ENCODE measurements at places on chromosomes 12 and 14.

DNA sequence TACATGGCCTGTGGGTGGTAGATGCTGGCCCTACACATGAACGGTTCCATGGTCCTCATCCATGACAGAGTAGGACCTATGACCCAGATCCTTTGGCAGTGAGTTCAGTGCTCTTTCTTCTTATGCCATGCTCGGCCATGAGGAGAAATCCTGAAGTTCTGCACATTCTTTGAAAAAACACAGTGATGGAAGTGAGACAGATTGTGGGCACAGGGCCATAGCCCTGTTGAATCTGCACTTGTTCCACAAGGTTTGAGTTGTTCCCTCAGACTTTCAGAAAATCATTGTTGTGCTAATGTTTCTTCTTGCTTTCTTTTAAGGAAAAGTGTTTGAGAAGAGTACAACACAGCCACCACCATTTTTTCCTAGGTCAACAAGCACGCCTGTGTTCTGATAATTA is 180.0 kb downstream of the C12orf75 start:
- H3K36me3 ChIP-seq, result no peaks in the 10 kb centered on the region
- no peaks in the 10 kb centered on the region for H3K4me1 ChIP-seq
- no peaks in the 10 kb centered on the region for H3K27me3 ChIP-seq
- H3K4me3 ChIP-seq, result no peak overlapping the region

DNA sequence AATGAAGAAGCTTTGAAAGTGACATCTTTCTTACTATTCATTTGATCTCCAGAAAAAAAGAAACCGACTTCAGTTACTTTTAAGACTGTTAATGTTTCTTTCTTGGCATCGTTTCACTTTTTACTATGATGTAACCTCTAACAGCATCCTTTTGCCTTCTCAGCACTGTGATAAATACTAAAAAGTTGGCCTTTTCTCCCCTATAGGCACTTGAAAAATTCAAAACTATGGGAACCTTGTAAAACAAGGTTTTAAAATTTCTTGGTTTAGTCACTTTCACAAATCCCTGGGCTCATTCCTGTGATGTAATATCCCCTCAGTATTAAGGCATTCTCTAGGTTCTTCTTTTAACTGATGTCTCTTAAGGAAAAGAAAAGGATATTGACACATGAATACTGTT is 281.8 kb downstream of the EGLN3 start:
- no peak for DNase-seq
- no peaks in the 10 kb centered on the region for H3K36me3 ChIP-seq
- H3K4me1 ChIP-seq, result no peaks in the 10 kb centered on the region
- no peak overlapping the region for H3K4me3 ChIP-seq

- no peak overlapping the region for H3K27ac ChIP-seq
- no peaks in the 10 kb centered on the region for H3K36me3 ChIP-seq
- no peaks in the 10 kb centered on the region for H3K4me1 ChIP-seq
- DNase-seq, result no peak
Measured at GRCh38 chr12:19584732-19585131, 145.4 kb downstream of the AEBP2 start.

- no peaks in the 10 kb centered on the region for H3K27me3 ChIP-seq
- H3K27ac ChIP-seq, result no peak overlapping the region
- H3K4me3 ChIP-seq, result no peak overlapping the region
Measured at GRCh38 chr14:79363291-79363690, 848.0 kb downstream of the DIO2 start.

- H3K27me3 ChIP-seq, result no peaks in the 10 kb centered on the region
- no peak overlapping the region for H3K27ac ChIP-seq
- no peak for DNase-seq
- H3K36me3 ChIP-seq, result no peaks in the 10 kb centered on the region
- H3K4me3 ChIP-seq, result no peak overlapping the region
- H3K4me1 ChIP-seq, result 0 out of 2 replicates have a peak, but pooled peaks cover 9% of the 10 kb centered on the region
Measured at GRCh38 chr12:64332296-64332695, 58.3 kb downstream of the C12orf56 start.

DNA sequence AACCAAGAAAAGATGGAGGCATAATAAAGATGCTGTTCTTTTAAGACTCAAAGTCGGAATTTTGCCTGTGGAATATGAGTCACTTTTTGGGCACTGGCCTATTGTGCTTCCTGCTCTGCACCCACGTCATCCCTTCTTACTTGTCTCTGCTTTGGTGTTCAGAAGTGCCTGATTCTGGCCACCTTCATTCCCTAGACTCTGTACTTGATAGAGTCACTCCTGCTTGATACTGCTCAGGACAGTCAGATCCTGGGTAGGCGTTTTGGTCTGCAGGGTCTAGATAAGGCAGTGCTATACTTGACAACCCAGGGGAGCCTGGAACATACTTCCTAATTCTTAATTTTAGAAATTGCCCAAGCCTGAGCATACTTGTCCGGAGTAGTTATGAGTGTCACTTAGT is 1.9 kb downstream of the LRRK2 start:
- no peak overlapping the region for H3K4me3 ChIP-seq
- no peak for DNase-seq
- H3K4me1 ChIP-seq, result no peaks in the 10 kb centered on the region
- no peak overlapping the region for H3K27ac ChIP-seq
- no peaks in the 10 kb centered on the region for H3K36me3 ChIP-seq

- no peaks in the 10 kb centered on the region for H3K36me3 ChIP-seq
- no peak overlapping the region for H3K27ac ChIP-seq
- no peaks in the 10 kb centered on the region for H3K27me3 ChIP-seq
Measured at GRCh38 chr12:45431126-45431525, 215.2 kb downstream of the ANO6 start.

DNA sequence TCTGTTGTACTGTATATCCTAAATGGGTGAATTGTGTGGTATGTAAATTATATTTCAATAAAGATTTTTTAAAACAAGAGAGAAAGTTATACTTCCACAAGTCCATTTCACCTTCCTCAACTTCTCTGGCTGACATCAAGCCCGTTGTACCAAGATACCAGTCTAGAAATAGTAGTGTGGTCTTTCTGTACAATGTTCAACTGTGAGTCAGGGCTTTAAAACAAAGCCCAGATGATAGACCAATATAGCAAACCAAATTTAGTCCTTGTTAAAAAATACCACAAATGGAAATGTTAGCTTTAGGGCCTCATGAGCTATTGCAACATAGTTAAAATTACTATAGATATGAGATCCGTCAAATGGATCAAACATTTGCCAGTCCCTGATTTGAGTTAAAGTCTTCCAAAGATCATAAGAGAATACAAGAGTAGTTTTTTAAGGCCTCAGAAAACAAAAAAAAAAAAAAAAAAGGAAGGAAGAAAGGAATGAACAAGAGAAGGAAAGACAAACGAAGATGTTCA is 49.0 kb upstream of the EGLN3 start:
- no peak overlapping the region for H3K27ac ChIP-seq
- no peaks in the 10 kb centered on the region for H3K4me1 ChIP-seq
- no peak for DNase-seq
- no peak overlapping the region for H3K4me3 ChIP-seq
- H3K27me3 ChIP-seq, result no peaks in the 10 kb centered on the region

- no peak overlapping the region for H3K4me3 ChIP-seq
- DNase-seq, result no peak
- H3K36me3 ChIP-seq, result no peaks in the 10 kb centered on the region
- H3K27ac ChIP-seq, result no peak overlapping the region
Measured at GRCh38 chr12:45076417-45077026, 25.6 kb upstream of the DBX2 start.

DNA sequence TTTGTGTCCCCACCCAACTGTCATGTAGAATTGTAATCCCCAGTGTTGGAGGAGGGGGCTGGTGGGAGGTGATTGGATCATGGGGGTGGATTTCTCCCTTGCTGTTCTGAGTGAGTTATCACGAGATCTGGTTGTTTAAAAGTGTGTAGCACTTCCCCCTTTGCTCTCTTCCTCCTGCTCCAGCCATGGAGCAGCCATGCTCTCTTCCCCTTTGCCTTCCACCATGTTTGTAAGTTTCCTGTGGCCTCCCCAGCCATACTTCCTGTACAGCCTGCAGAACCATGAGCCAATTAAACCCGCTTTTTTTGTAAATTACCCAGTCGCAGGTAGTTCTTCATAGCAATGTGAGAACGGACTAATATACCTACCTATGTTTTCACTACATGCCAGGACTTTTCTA is 2.6 kb upstream of the POC1B start:
- peaks cover 17% of the 10 kb centered on the region for H3K4me1 ChIP-seq
- no peaks in the 10 kb centered on the region for H3K27me3 ChIP-seq
- DNase-seq, result no peak
- H3K27ac ChIP-seq, result no peak overlapping the region
- no peak overlapping the region for H3K4me3 ChIP-seq

DNA sequence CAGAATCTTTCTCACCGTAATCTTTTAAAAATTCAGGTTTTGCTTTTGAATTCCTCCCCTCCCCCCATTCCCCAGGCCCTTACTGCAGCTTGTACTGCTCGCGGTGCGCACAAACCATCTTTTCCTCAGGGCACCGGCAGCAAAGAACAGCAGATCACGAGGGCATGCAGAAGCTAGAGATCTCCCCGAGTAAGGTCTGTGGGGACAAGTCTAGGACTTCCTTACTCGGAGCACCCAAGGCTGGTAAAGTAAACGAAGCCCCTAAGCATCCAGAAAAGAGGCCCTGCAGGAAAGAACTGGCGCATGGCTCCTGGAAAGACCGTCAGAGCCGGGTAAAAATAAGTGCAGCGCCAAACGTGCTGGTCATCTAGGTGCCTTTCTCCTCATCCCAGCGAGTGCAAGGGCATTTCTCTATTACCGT is 727 bp downstream of the LDHB start:
- peak overlapping the region; percentile 95 for H3K4me3 ChIP-seq
- H3K27ac ChIP-seq, result peak overlapping the region; percentile 83
- H3K36me3 ChIP-seq, result peaks cover 8% of the 10 kb centered on the region
- DNase-seq, result peak; percentile 53
- H3K4me1 ChIP-seq, result peaks cover 13% of the 10 kb centered on the region

DNA sequence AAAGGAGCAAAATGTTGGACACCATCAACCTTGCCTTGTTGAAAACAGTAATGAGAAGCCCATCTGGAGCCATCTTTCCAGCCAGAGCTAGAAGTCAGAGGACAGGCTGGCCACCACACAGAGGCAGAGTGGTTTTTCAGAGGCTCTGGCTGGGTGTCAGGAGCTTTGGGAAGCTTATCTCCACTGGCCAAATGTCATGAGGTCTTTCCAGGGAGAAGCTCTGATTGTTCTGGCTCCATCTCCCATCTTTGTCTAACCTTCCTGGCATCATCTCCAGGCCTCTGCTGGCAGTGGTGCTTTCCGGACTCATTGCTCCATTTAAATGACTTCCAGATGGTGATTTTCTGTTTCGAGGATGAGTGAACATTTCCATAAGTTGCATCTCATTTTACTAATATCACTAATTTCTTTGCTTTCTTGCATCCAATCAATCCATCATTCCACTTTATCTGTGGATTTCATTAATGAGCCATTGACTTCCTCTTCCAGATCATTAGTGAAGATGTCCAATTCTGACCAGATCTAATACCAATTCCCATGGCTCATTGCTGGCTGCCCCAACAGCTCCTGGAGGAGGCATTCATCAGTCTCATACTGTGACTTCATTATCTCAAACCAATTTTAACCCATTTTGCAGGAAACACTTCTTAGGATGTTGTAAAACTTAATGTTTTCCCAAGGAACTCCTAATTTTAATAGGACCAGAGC is 35.3 kb upstream of the TMTC1 start:
- H3K4me3 ChIP-seq, result no peak overlapping the region
- H3K4me1 ChIP-seq, result no peaks in the 10 kb centered on the region
- no peak for DNase-seq
- H3K27ac ChIP-seq, result no peak overlapping the region
- H3K36me3 ChIP-seq, result no peaks in the 10 kb centered on the region

GRCh38 chr12:73531752-73532151 is 1005.9 kb upstream of the ATXN7L3B start:
- H3K27me3 ChIP-seq, result no peaks in the 10 kb centered on the region
- no peak overlapping the region for H3K4me3 ChIP-seq
- no peak overlapping the region for H3K27ac ChIP-seq
- H3K36me3 ChIP-seq, result no peaks in the 10 kb centered on the region

DNA sequence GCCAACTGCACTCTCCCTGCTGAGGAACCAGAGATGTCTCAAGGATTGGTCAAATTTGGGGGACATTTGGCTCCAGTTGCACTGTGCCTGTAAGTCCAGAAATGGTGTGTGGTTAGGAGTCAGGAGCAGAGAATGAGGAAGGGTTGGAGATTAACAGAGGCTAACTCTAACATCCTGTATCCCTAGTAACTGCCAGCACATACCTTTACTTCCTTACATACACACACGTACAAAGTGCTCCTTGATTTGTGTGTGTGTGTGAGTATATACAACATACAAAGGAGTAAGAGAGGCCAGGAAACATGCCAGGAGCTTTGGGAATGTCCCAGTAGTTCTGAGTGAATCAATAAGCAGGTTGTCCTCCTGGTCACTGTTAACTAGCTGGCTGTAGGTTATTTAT is 39.8 kb upstream of the NRXN3 start:
- H3K4me1 ChIP-seq, result no peaks in the 10 kb centered on the region
- no peak for DNase-seq
- no peaks in the 10 kb centered on the region for H3K36me3 ChIP-seq
- no peak overlapping the region for H3K4me3 ChIP-seq
- no peaks in the 10 kb centered on the region for H3K27me3 ChIP-seq

DNA sequence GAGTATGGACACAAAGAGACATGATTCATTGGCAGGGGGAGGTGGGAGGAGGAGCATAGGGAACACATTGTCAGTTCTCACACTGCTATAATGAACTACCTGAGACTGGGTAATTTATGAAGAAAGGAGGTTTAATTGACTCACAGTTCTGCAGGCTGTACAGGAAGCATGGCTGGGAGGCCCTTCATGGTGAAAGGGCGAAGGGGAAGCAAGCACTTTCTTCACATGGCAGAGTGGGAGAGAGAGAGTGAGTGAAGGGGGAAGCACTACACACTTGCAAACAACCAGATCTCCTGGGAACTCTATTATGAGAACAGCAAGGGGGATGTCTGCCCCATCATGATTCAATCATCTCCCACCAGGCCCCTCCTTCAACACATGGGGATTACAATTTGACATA is 391.8 kb downstream of the BMP4 start:
- H3K27me3 ChIP-seq, result no peaks in the 10 kb centered on the region
- DNase-seq, result no peak
- no peaks in the 10 kb centered on the region for H3K4me1 ChIP-seq
- H3K4me3 ChIP-seq, result no peak overlapping the region
- no peak overlapping the region for H3K27ac ChIP-seq

DNA sequence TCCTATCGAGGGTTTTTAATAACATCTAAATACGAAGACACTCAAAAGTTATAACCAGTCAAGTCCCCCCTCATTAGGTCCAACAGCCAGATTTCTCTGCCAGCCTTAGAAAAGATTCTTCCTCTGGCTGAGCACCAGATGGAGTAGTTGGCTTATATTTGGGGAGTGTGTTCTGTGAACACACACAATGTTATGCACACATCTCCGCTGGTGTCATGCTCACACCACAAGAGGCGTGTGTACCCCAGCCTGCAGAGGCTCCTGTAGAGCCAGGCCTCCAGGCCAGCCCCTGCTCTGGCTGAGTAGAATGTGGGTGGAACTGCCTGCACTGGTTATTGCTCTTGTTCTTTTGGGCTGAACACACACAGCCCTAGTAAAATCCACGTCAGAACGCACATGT is 64.0 kb downstream of the PIWIL1 start:
- no peaks in the 10 kb centered on the region for H3K27me3 ChIP-seq
- DNase-seq, result no peak
- H3K27ac ChIP-seq, result no peak overlapping the region
- H3K36me3 ChIP-seq, result no peaks in the 10 kb centered on the region
- no peak overlapping the region for H3K4me3 ChIP-seq

GRCh38 chr14:81826081-81826480 is 292.4 kb upstream of the SEL1L start:
- no peaks in the 10 kb centered on the region for H3K4me1 ChIP-seq
- H3K4me3 ChIP-seq, result no peak overlapping the region
- DNase-seq, result no peak
- H3K27ac ChIP-seq, result no peak overlapping the region

- peak overlapping the region; percentile 25 for H3K27ac ChIP-seq
- peak; percentile 50 for DNase-seq
- H3K4me3 ChIP-seq, result no peak overlapping the region
- no peaks in the 10 kb centered on the region for H3K36me3 ChIP-seq
Measured at GRCh38 chr14:29453045-29453444, 474.6 kb downstream of the PRKD1 start.

Measured in MM.1S (cell line).